Fibroblast of lung (primary cell): ENCODE measurements at places on chromosomes 3 and 15. TPM values are rescaled to one million over a fixed set of nuclear protein-coding genes. Genes with fewer than 3 reads are reported as not detected.

DNA sequence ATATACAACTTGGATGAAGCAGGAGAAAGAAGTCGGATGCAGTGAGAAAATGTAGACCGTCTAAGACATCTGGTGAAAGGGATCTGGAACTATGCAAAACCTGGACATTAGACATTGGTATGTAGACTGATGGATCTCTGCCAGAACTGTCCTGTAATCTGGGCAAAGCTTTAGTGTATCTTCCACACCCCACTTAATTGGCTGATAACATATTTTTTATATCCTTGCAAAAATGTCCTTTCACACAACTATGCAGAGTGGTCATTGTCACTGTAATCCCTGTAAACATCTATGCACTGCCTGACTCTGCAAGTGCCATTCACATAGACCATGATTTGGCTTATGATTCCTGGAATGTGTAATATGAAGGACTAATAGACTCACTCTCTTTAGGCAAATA is 163.1 kb downstream of the TUSC7 start:
- H3K27me3 ChIP-seq, result no peaks in the 10 kb centered on the region
- no peak overlapping the region for H3K4me3 ChIP-seq
- no peaks in the 10 kb centered on the region for H3K4me1 ChIP-seq
- H3K36me3 ChIP-seq, result no peaks in the 10 kb centered on the region

DNA sequence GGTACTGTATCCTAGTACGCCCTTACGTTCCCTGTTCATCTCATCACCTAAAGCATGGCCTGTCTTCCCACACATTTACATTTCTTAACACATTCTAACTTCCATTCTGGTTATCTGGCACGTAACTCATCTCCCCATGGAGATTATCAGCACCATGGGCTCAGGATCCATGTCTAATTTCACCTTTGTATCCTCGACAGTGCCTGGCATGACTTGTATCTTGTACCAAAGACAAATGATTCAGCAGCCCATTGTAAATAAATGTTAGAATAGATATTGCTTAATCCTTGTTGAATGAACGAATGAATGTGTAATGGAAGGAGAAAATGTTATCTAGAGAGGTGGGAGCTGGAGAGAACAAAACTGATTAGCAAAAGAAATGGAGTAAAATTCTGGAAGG is 69.7 kb upstream of the TPM1 start:
- H3K27ac ChIP-seq, result no peak overlapping the region
- no peaks in the 10 kb centered on the region for H3K36me3 ChIP-seq
- peak; percentile 76 for DNase-seq

DNA sequence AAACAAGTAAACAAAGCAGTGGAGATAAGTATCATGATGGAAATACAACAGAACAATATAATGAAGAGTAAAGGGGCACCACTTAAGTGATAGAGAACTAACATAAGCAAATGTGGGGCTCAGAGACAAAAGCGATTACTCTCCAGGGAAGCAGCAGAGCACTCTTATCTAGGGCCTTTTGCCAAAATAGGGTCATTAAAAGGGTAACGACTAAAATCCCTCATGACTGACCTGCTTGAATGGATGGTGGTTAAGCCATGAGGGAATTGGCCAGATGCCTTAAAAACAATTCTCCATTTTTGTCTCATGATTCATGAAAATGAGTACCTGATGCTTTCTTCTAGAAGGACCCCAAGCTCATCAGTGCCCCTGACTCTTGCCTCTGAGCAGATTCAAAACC is 3.2 kb upstream of the SLC7A14 start:
- H3K27ac ChIP-seq, result no peak overlapping the region
- no peaks in the 10 kb centered on the region for H3K36me3 ChIP-seq
- H3K4me1 ChIP-seq, result no peaks in the 10 kb centered on the region
- H3K27me3 ChIP-seq, result peaks cover 13% of the 10 kb centered on the region
- no peak for DNase-seq

GRCh38 chr15:57667171-57667849 is 39.2 kb upstream of the POLR2M start:
- H3K4me1 ChIP-seq, result no peaks in the 10 kb centered on the region
- DNase-seq, result peak; percentile 79
- no peak overlapping the region for H3K4me3 ChIP-seq
- no peak overlapping the region for H3K27ac ChIP-seq
- no peaks in the 10 kb centered on the region for H3K36me3 ChIP-seq

- DNase-seq, result no peak
- H3K4me3 ChIP-seq, result no peak overlapping the region
- H3K27me3 ChIP-seq, result no peaks in the 10 kb centered on the region
- H3K36me3 ChIP-seq, result no peaks in the 10 kb centered on the region
- H3K27ac ChIP-seq, result no peak overlapping the region
- no peaks in the 10 kb centered on the region for H3K4me1 ChIP-seq
These were observed 144.6 kb downstream of the ALDH1A2 start for GRCh38 chr15:57920911-57921310.

- H3K27ac ChIP-seq, result no peak overlapping the region
- H3K36me3 ChIP-seq, result no peaks in the 10 kb centered on the region
- peaks cover 3% of the 10 kb centered on the region for H3K4me1 ChIP-seq
- H3K4me3 ChIP-seq, result no peak overlapping the region
- peak; percentile 85 for DNase-seq
These were observed 164.5 kb downstream of the PTPRG start for GRCh38 chr3:61725851-61726333.

DNA sequence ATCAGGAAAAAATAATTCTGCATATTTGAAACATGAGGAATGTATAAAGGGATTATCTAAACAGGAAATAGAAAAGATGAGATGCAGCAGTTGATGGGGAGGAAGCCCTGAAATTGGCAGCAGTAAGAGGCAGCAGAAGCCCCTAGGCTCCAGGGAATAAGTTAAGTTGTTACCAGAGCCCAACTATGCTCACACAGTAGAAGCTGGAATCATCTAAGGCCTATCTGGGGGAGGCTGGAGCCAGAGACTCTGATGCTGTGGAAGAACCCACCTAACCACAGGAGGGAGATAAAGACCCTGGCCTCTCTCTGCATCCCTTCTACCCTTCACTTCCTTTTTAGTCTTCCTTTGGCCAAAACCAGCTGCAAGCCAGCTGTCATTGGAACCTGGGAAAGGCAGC is 519.7 kb downstream of the DIPK2A start:
- no peak overlapping the region for H3K4me3 ChIP-seq
- no peaks in the 10 kb centered on the region for H3K27me3 ChIP-seq
- H3K27ac ChIP-seq, result no peak overlapping the region
- DNase-seq, result no peak
- no peaks in the 10 kb centered on the region for H3K36me3 ChIP-seq

DNA sequence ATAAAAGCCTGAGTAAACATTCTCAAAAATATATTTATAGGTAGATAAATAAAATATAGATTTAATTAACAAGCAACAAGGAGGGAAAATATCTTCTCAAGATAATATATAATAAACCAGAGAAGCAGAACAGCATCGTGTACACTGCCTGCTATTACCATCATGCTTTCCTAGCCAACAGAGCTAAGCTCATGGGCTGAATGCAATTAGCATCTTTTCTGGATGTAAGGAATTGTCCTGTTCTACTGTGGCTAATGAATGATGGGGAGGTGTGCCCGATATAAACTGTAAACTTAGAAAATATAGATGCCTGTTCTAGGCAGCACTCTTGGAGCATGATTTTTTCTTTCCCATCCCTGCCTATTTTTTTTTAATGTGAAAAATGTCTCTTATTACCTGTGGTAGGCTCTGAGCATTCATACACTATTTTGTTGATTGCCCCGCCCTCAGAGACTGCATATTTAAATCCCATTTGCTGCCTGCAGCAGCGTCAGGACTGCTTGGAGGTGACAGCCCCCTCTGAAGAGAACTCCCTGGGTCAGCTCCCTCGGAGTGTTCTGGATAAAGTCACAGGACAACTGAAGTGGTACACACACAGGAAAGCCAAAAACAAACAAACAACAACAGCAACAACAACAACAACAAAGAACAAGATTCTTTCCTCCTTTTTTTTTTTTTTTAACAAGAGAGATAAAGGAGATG is 312.3 kb downstream of the SATB1 start:
- H3K4me3 ChIP-seq, result no peak overlapping the region
- no peaks in the 10 kb centered on the region for H3K27me3 ChIP-seq

DNA sequence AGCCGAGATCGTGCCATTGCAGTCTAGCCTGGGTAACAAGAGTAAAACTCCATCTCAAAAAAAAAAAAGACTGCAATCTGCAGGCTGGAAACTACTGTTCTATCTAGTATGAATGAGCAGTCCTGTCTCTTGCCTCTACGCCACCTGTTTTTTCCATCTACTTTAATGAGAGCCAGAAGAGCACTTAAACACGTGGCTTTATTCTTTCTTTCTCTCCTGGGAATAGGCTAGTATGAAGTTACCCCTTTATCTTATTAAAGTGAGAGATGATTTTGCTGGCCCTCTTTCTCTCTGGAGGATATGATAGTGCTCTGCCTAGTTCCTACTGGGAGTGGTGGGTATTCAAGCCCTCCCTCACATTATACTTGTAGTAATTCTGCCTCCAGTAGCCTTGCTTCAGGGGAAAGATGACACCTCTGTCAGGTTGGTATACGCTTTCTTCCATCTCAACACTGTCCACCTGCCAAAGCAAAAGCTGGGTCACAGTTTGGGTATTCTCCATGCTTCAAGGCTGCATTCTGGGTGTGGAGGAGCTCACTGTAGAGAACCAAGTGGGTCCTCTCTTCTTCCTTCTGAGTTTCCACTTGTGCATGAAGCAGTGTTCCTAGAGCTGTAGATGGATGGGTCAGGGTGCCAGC is 17.8 kb downstream of the MAPKBP1 start:
- no peaks in the 10 kb centered on the region for H3K27me3 ChIP-seq
- peaks cover 21% of the 10 kb centered on the region for H3K4me1 ChIP-seq
- no peak overlapping the region for H3K4me3 ChIP-seq
- DNase-seq, result no peak

- peaks cover 28% of the 10 kb centered on the region for H3K4me1 ChIP-seq
- DNase-seq, result peak; percentile 93
- H3K27me3 ChIP-seq, result no peaks in the 10 kb centered on the region
These were observed 151.1 kb downstream of the PGPEP1L start for GRCh38 chr15:98856532-98856907.

DNA sequence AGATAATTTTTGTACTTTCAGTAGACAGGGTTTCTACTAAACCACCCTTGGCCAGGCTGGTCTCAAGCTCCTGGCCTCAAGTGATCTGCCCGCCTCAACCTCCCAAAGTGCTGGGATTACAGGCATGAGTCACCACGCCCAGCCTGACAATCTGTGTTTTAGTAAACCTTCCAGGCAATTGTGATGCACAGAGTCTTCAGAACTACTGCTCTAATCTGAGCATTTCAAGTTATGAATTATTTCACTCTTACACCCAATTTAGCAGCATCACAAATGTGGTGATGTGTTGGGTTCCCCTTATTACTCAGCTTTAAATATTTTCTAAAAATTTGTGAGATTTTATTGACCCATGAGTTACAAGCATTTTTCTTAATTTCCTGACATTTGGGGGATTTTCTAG is 94.4 kb downstream of the ULK4 start:
- H3K4me3 ChIP-seq, result no peak overlapping the region
- H3K27ac ChIP-seq, result no peak overlapping the region
- no peaks in the 10 kb centered on the region for H3K27me3 ChIP-seq

DNA sequence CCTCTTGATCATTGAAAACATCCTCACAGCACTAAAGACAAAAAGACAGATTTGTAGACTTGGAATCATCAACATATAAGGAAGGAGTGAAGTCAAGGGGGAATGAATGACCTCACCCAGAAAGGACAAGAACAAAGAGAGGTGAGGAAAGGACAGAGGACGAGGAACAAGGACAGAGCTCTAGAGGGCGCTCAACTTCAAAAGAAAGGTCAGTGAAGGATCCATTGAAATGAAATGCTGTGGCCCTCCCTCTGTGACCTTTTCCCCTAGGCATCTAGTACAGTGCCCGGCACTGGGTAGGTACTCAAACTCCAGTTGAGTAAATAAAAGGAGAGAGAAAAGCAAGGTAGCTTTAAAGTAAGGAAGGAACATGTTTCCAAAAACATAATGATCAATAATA is 2.6 kb downstream of the ATP8B4 start:
- no peak overlapping the region for H3K4me3 ChIP-seq
- no peaks in the 10 kb centered on the region for H3K27me3 ChIP-seq
- peak; percentile 57 for DNase-seq
- H3K4me1 ChIP-seq, result no peaks in the 10 kb centered on the region

DNA sequence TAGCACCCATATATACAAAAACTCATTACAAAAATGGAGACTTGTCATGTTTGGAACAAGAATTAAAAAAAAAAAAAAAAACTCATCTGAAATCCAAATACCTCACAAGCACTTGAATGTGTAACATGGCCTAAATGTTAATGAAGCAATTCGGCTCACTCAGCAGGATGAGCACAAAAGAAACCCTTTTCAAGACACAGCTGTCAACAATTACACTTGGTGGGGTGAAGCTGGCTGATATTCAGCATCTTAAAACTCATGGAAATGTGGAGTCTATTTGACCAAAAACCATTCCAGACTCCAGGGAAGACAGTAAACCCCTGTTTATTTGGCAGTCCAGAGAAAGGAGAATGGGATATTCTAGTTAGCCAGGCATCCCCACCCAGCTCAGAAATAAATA is 205.4 kb upstream of the TSC22D2 start:
- no peaks in the 10 kb centered on the region for H3K36me3 ChIP-seq
- H3K27me3 ChIP-seq, result no peaks in the 10 kb centered on the region
- no peak overlapping the region for H3K27ac ChIP-seq
- no peaks in the 10 kb centered on the region for H3K4me1 ChIP-seq
- DNase-seq, result no peak

DNA sequence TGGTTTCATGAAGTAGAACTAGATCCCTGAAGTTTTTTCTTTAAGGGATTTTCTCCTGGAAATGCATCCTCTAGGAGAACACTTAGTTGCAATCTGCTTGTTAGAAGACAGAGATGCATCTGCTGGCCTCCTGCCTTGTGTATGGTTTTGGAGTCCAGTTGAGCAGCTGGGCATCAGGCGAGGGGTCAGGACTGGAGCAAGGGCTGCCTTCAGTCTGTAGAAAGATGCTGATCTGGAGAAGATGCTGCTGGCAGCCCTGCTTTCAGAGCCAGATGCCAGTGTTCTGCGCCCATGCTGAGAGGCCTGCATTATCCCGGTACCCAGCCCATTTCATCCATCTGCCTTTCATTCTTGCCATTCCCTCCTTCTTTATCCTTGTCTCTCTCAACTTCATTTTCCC is 77.4 kb downstream of the CHCHD6 start:
- DNase-seq, result peak; percentile 29
- no peaks in the 10 kb centered on the region for H3K36me3 ChIP-seq
- H3K27me3 ChIP-seq, result no peaks in the 10 kb centered on the region
- H3K4me1 ChIP-seq, result peaks cover 17% of the 10 kb centered on the region
- H3K4me3 ChIP-seq, result no peak overlapping the region
- peak overlapping the region; percentile 76 for H3K27ac ChIP-seq

- no peak overlapping the region for H3K4me3 ChIP-seq
- H3K27me3 ChIP-seq, result no peaks in the 10 kb centered on the region
- DNase-seq, result peak; percentile 74
- H3K4me1 ChIP-seq, result peaks cover 16% of the 10 kb centered on the region
- H3K27ac ChIP-seq, result no peak overlapping the region
- H3K36me3 ChIP-seq, result no peaks in the 10 kb centered on the region
These were observed 103.8 kb upstream of the IL12A start for GRCh38 chr3:159884661-159885402.

The MUSTN1 gene
- not detected in 2 replicates for total RNA-seq

The KLHL40 gene
- total RNA-seq, result not detected in 2 replicates

The SLC28A2 gene
- total RNA-seq, result not detected in 2 replicates

The PIK3CB gene
- total RNA-seq, result 9.2 and 17.0 TPM in 2 replicates

The PODXL2 gene
- total RNA-seq, result 0.50 and 0.77 TPM in 2 replicates
